ENCODE measurements at places on chromosomes 2 and 18. TPM values are rescaled to one million over a fixed set of nuclear protein-coding genes. Genes with fewer than 3 reads are reported as not detected.

DOK1 gene
- 15.2 TPM for total RNA-seq

RPE gene
- total RNA-seq = 71.6 TPM

- DNase-seq = no peak
Measured at GRCh38 chr2:73999881-74000597, 15.3 kb downstream of the TET3 start.

ABCB11 gene
- not detected for total RNA-seq

CREG2 gene
- 1.2 TPM for total RNA-seq

DNA sequence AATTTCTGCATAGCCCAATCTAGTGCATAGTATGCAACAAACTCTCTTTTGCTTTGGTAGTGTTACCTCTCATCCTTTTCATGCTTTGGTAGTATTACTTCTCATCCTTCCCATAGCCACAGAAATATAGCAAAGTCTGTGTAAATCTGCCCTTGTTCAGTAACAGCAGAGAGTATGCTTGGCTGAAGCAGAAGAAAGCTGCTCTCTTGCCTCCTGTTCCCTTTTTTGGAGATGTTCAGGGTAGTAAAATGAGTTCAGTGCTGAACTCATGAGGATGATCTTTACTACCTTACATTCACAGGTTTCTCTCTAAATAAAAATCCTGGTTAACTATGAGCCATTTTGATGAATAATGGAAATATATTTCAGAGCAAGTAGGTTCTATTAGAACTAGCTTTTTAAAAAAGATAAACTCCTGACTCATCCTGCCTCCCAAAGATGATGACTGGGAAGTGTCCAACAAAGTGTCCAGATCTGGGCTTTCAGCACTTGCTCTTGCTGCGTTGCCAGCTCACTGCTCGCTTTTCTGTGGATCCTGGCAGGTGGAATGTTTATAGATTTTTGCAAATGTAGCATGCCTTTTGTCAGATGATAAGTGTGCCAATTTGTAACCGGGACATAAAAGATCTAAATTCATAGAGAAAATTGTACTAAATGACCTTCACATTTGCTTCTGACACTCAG, 29.4 kb upstream of the CHMP3 start:
- DNase-seq = no peak

ZFP36L2 gene
- total RNA-seq = 105 TPM

MOCOS gene
- 6.0 TPM for total RNA-seq

DNA sequence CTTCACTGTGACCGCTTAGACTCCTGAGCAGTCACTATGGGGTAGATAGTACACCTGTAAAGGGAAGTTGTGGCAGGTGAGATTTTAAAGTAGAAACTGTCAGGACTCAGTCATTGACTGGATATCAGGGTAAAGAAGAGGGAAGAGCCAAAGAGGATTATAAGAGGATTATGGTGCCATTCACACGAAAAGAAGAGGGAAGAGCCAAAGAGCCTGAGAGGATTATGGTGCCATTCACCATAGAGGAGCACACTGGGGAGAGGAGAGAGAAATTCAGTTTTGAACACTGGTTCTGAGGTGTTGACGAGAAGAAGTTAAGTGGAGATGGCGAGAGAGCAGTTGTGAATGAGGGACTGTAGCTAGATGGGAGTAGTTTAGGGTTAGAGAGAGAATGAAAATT, 16.9 kb upstream of the KCNJ13 start:
- DNase-seq = no peak

GRCh38 chr2:124112966-124113365, 87.9 kb downstream of the CNTNAP5 start:
- DNase-seq = no peak

SP140L gene
- total RNA-seq = 1.9 TPM

DNA sequence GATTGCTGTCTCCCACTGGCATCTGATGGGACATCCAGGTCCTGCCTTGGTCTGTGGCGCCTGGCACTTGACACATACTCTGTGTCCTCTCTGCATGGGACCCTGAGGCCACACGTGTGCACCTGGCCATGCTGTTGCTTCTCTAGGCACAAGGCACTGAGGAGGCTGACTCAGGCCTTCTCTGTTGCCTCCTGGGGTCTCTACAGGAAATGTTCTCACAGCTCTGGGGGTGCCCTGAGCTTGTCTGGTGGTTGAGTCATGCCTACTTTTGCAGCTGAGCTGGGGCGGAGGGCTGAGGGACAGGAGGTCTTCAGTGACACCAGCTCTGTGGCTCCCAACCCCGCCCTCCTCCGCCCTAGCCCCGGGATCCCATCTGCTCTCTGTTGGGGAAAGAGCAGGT, 207.0 kb upstream of the HS6ST1 start:
- DNase-seq = no peak

SERPINB4 gene
- 4.3 TPM for total RNA-seq

DNA sequence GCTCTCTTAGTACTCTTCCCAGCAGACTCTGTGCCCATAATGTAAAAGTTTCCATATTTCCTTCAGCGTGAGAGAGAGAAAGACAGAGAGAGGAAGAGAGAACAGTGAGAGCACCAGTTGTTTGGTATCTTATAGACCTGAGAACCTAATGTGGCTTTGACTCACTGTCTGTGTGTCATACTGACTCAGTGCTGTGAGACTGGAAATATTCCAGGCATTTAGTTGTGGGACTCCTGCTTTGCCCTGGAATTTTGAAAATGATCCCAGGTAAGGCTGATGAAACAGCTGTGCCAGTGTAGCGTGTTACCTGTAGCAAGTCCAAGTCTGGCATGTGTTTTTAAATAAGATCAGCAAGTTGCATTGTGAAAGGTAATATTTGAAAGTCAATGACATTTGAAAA, 87.9 kb upstream of the KCNH7 start:
- no peak for DNase-seq

DNA sequence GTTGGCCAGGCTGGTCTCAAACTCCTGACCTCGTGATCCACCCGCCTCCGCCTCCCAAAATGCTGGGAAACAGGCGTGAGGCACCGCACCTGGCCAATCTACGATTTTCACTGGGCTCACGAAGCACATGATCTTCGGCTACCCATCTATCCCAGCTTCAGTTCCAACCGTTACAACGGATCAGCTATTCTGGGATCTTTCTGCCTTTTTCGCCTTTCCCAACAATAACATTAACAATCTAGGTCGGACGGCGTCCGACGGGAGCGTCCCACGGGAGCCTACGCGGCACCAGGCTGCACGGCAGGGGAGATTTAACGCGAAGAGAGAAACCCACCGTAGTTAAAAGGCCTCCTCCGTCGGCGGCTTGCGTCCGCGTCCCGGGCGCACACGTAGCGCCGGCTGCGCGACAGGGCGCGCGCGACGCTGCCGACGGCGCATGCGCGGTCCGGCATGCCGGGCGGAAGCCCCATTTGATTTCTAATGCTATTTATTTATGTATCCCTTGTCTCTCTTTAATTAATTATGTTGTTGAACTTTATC, at the start of gene MSL3B:
TSS of gene MSL3B (minus strand) at position 394 of the 540 bp plus-strand sequence.
- peak; percentile 61 for DNase-seq

DNA sequence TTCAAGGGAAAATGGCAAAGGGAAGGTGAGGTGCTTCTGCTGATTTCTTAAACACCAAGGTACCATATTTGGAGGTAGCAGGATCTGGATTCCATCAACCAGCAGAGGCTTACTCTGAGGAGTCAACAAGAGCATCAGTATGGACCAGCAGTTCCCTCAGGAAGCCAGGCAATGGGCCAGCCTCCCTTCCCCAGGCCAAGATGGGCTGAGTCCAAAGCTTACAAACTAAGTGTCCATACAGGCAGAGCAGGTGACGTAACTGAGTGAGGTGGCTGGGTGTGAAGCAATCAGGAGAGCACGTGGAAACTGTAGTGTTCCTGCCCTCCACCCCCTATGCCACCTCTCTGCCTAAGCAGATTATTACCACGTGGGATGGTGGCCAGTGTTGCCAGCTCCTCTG, 134.2 kb upstream of the HNRNPA3 start:
- DNase-seq = no peak

DNA sequence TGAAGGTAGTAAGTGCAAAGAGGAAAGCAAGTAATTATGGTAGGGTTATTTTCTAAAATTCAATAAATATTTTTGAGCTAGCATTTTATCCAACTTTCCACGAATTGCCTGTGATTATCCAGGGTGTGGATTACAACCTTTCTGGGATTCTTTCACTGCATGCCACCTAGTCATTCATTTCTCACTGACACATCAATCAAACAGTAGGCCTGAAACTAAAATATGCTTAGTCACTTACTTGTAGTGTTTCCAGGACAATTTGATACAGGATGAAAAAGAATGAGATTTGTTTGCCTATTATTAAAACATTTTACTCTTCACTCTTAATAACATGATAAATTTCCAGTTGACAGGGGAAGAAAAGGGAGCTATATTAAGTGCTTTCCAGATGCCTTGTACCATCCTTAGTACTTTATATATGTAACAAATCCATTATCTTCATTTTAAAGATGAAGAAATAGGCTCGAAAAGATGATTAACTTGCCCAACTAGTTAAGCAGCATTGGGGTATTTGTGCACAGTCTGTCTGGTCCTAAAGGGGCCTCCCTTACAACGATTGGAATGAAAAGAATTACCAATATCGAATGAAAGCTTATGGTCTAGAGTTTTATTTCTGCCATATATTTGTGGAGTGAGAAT, 70.4 kb downstream of the KCTD1 start:
- DNase-seq = no peak

- no peak for DNase-seq
Measured at GRCh38 chr2:38887347-38887746, 2.3 kb upstream of the ARHGEF33 start.

DNA sequence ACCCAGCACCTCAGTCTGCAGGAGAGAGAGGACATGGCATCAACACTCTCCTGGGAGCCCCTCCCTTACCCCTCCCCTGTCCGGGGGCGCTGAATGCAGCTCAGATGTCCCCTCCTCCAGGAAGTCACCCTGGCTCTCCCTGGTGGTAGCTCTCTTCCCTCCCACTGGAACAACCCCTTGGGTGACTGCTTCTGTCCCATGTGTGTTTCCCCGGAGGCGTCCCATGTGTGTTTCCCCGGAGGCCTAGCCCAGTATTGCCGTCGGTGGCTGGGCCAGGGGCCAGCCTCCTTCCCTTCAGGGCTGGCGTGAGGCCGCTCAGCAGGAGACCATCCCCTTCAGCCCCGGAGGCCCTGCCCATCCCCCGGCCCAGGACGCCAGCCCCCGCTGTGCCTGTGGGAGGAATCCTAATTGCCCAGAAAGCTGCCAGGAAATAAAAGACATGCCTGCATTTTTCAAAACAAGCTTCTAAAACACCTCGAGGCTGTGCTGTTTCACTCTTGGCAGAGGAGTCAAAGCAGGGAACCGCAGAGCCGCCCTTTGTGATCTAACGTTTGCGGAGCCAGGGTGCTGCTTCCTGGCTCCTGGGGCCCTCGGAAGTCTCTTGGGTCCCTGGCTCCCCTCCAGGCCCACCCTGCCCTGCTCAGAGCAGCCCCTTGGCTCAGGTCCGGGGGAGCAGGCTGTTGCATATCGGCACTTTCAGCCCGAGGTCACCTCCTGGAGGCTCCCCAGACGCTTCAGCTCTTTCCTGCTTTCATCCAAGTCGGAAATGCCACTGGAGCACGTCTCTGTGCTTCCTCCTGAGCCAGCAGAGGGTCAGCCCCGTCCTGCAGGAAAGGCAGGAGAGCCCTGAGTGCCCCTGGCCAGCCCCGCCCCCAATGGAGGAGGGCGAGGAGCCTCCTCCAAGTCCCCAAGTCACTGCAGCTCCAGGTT, 11.4 kb downstream of the SNED1 start:
- peak; percentile 76 for DNase-seq

- DNase-seq = no peak
Measured at GRCh38 chr18:10926621-10927161, 222.7 kb downstream of the PIEZO2 start.

DSC3 gene
- total RNA-seq = 0.61 TPM

GRCh38 chr2:121161272-121161671, 123.7 kb downstream of the TFCP2L1 start:
- DNase-seq = no peak

DNA sequence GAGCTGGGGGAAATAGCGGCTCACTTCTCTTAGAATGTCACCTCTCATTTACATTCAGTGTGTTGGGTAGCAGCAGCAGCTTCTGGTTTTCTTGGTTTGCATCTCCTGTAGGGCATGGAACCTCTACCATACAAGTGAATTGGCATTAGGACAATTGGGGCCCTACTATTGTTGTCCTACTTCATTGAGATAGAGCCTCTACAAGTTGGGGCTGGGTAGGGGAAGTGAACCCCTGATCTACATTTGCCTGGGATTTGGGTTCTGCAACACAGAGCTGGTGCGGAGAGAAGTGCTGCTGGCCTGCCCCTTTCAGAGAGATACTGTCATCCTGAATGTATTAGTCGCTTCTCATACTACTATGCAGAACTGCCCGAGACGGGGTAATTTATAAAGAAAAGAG, 391.6 kb upstream of the HS6ST1 start:
- DNase-seq = no peak

- DNase-seq = no peak
Measured at GRCh38 chr2:10402062-10402585, 46.0 kb downstream of the ODC1 start.

GRCh38 chr2:201342923-201343322, 14.2 kb downstream of the FLACC1 start:
- DNase-seq = no peak

DNA sequence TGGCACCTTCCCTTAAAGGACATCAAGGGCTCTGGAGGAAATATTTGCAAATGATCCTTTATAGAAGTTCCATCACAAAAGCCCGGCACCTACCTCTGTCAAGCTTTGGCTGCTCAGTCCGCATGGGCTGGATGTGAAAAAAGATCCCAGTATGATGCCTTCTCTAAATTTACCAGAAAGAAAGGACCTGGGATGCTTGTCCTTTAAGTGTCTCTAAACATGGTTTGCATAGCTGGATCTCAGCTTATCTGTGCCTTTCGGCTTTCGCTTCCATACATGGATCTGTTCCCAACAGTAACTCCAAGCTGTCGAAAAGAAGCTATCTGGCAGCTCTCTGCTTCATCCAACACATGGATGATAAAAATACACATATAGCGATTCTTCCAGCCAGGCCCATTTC, 60.4 kb upstream of the SLC8A1 start:
- DNase-seq = no peak

DNA sequence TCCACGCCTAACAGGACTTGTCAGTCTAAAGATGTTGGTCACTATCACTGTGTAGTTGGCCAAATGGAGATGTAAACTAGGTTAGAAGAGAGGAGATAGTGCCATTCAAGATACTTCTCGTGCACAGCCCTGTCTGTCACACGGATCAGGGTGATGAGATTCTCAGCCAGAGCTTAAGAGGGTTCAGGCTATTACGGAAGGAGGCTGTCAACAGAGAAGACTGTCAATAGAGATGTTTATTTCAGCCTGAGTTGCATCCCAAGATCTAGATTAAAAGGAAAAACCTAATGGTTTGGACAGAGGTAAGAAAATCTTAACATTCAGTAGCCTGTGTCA, 83.4 kb downstream of the AAK1 start:
- no peak for DNase-seq

DNA sequence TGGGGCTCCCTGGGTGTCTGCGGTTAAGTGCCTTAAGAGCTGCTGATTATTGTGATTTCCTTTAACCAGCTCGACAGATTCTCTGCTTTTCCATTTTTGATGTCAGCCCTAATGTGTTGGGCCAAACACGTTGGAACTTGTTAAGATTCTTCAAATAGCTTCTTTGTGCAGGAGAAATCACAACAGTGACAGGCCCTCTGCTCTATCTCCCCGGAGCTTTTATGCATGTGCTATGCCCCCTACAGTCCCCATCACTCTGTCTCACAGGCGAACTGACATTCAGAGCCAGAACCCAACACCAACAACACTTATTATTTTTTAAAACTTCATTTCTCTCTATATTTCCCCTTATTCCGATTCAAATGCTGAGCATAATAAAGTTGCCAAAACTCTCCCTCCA, 371.7 kb upstream of the CELF4 start:
- no peak for DNase-seq

SLC38A11 gene
- not detected for total RNA-seq

LYG2 gene
- not detected for total RNA-seq
